ENCODE measurements at places on chromosomes 5 and 9.

GRCh38 chr5:30725073-30725472 lies 468.4 kb upstream of the CDH6 start:
- no peaks in the 10 kb centered on the region for H3K27me3 ChIP-seq
- no peaks in the 10 kb centered on the region for H3K4me1 ChIP-seq
- no peak for DNase-seq
- no peak overlapping the region for H3K4me3 ChIP-seq

GRCh38 chr9:3962971-3963642 lies 336.8 kb downstream of the GLIS3 start:
- H3K27ac ChIP-seq = no peak overlapping the region
- DNase-seq = no peak
- no peak overlapping the region for H3K4me3 ChIP-seq
- no peaks in the 10 kb centered on the region for H3K36me3 ChIP-seq
- H3K27me3 ChIP-seq = no peaks in the 10 kb centered on the region

DNA sequence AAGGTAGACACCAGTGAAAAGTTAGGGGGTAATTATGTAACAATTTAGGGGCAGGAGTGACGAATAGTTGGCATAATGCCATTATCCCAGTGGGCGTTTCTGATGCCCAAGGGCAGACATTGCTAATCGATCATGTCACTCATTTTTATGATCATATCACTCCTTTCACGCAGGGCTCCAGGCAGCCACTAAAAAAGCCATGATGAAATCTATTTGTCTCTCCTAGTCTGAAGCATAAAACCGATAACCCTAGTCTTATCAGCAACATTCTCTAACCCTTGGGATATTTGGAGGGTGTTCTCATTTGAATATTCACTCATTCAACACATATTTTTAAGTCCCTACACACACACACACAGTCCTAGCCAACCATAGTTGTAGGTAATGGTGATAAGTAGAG lies 114.9 kb downstream of the NMUR2 start:
- no peak overlapping the region for H3K4me3 ChIP-seq
- H3K36me3 ChIP-seq = no peaks in the 10 kb centered on the region
- no peak for DNase-seq
- no peaks in the 10 kb centered on the region for H3K4me1 ChIP-seq
- H3K27ac ChIP-seq = no peak overlapping the region
- no peaks in the 10 kb centered on the region for H3K27me3 ChIP-seq

DNA sequence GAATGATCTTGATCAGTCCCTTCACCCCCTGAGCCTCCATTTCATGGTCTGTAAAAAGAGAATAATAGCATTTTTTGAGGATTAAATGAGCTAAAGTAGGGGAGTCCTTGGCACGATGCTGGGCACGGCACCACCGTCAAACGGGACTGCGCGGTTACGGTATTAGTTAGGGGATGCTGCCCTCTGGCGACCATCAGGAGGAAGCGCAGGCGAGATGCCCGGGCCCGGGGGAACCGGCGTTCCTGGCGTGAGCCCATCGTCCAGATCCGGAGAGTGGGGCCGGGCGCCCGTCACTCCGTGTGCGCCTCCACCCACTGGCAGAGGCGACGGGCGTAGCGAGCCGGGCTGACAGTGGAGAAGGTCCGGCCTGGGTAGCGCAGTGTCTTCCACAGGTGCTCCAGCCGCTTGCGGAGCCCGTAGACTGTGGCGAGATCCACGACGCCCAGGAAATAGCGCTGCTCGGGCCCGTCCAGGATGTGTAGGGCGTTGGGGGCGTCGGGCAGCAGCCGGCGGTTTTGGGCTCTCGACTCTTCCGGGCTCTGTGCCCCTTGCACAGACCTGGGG lies 4.8 kb upstream of the ST6GALNAC4 start:
- peaks cover 41% of the 10 kb centered on the region for H3K4me1 ChIP-seq
- no peak overlapping the region for H3K27ac ChIP-seq
- peaks cover 13% of the 10 kb centered on the region for H3K27me3 ChIP-seq
- no peaks in the 10 kb centered on the region for H3K36me3 ChIP-seq

DNA sequence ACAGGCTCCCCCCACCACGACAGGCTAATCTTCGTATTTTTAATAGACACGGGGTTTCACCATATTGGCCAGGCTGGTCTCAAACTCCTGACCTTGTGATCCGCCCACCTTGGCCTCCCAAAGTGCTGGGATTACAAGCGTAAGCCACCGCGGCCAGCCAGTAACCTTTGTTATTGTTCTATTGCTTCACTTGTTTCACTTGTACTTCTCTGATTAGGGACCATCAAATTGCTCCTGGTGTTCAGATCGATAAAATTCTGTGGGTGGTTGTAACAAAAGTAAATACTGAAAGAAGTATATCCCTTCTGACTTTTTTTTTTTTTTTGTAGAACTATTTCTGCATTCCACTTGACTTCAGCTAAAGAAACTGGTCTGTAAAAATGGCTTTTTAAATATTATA lies 445.5 kb upstream of the CDH10 start:
- H3K36me3 ChIP-seq = no peaks in the 10 kb centered on the region
- H3K27ac ChIP-seq = no peak overlapping the region
- H3K4me3 ChIP-seq = no peak overlapping the region
- H3K27me3 ChIP-seq = no peaks in the 10 kb centered on the region
- H3K4me1 ChIP-seq = no peaks in the 10 kb centered on the region

DNA sequence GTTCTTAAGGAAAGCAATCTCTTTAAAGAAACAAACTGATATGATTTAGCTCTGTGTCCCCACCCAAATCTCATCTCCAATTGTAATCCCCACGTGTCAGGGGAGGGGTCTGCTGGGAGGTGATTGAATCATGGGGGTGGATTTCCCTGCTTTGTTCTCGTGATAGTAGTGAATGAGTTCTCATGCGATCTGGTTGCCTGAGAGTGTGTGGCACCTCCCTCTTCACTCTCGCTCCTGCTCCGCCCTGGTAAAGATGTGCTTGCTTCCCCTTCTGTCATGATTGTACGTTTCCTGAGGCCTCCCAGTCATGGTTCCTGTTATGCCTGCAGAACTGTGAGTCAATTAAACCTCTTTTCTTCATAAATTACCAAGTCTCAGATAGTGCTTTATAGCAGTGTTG lies 412.7 kb upstream of the SMC2 start:
- DNase-seq = no peak
- H3K36me3 ChIP-seq = no peaks in the 10 kb centered on the region
- no peaks in the 10 kb centered on the region for H3K4me1 ChIP-seq
- no peaks in the 10 kb centered on the region for H3K27me3 ChIP-seq
- no peak overlapping the region for H3K27ac ChIP-seq

DNA sequence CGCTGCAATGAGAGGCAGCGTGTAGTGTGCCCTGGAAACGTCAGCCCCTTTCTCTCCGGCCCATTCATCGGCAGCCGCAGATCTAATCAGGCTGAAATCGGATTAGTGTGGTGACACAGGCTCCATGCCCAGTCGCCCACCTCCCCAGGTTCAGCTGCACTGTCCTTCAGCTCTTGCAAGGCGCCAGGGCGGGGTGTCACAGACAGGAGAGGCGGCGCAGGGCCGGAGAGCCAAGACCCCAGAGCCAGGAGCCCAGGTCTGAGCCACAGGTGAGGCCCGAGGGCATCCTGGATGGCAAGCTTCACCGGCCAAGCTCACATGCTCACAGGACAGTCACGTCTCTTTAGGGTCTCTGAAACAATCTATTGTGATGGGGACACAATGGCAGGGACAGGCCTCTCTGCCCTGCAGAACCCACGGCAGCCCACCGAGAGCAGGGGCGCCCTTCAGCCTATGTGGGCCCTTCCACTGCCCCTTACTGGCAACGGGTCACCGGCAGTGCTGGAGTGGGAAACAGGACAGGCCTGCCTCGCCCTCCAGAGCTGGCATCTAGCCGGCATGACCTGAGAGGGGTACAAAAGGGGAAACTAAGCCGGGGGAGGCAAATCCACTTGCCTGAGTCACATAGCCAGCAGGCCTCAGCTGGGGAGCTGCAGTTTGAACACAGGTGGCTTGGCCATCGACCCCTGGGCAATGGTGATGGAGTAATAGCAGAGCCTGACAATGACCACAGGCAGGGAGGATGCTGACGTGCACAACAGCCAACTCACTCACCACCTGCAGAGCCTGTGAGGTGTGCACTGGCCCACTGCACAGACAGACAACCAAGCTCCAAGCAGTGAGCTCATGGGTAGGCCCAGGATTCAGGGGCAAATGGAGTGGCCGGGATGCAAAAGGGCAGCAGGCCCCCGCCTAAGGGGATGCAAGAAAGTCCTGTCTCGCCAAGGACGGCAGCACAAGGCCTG lies 48.1 kb downstream of the VAV2 start:
- H3K36me3 ChIP-seq = peaks cover 27% of the 10 kb centered on the region
- DNase-seq = no peak
- no peak overlapping the region for H3K4me3 ChIP-seq
- no peak overlapping the region for H3K27ac ChIP-seq

DNA sequence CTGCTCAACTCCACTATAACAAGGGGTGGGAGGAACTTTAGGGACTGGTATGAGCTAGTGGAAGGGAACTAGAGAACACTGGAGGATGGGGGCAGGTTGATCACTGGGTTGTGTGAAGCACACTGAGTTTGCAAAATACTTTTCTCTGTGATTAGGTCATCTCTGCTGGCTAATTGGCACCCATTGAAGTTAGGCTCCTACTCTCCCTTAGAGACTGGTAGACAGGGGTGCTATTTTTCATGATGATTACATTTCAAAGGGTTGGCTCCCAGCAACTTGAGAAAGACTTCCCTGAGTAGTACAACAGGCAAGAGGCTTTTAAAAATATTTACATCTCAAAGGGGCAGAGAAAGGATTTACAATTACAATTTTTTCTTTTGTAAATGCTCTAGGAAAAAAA lies 50.4 kb upstream of the MTAP start:
- no peaks in the 10 kb centered on the region for H3K36me3 ChIP-seq
- DNase-seq = no peak
- H3K27me3 ChIP-seq = no peaks in the 10 kb centered on the region
- H3K4me1 ChIP-seq = no peaks in the 10 kb centered on the region
- H3K4me3 ChIP-seq = no peak overlapping the region
- H3K27ac ChIP-seq = no peak overlapping the region

DNA sequence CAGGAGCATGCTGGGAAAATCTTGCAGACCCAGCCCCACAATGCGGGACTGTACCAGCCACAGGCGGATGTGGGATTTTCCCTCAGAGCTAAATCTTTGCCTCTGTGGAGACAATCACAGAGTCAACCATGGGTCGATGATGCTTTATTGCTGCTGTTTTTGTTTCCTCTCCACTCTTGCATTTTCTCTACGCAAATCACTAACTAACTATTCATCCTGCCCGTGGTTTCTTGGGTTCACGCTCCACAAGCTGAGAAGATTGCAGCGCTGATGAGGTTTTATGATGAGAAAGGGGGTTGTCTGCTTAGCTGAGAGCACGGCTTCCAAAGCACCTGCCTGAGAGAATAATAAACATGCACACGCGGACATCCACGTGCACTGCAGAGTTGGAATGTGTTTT lies 500.2 kb upstream of the ADAMTS16 start:
- DNase-seq = no peak
- no peaks in the 10 kb centered on the region for H3K36me3 ChIP-seq
- no peaks in the 10 kb centered on the region for H3K27me3 ChIP-seq

- H3K27ac ChIP-seq = no peak overlapping the region
- no peaks in the 10 kb centered on the region for H3K4me1 ChIP-seq
- DNase-seq = no peak
- H3K36me3 ChIP-seq = no peaks in the 10 kb centered on the region
- no peak overlapping the region for H3K4me3 ChIP-seq
These were observed 219.0 kb downstream of the CWC27 start for GRCh38 chr5:64987768-64988167.

GRCh38 chr5:66821688-66822429 lies 225.7 kb downstream of the MAST4 start:
- H3K27me3 ChIP-seq = no peaks in the 10 kb centered on the region
- H3K4me1 ChIP-seq = no peaks in the 10 kb centered on the region
- no peak overlapping the region for H3K4me3 ChIP-seq
- no peak for DNase-seq
- H3K27ac ChIP-seq = no peak overlapping the region
- no peaks in the 10 kb centered on the region for H3K36me3 ChIP-seq

- no peak for DNase-seq
- no peaks in the 10 kb centered on the region for H3K4me1 ChIP-seq
- no peak overlapping the region for H3K4me3 ChIP-seq
- no peaks in the 10 kb centered on the region for H3K36me3 ChIP-seq
- H3K27ac ChIP-seq = no peak overlapping the region
These were observed 849.2 kb downstream of the TAF11L14 start for GRCh38 chr5:18483451-18483850.

DNA sequence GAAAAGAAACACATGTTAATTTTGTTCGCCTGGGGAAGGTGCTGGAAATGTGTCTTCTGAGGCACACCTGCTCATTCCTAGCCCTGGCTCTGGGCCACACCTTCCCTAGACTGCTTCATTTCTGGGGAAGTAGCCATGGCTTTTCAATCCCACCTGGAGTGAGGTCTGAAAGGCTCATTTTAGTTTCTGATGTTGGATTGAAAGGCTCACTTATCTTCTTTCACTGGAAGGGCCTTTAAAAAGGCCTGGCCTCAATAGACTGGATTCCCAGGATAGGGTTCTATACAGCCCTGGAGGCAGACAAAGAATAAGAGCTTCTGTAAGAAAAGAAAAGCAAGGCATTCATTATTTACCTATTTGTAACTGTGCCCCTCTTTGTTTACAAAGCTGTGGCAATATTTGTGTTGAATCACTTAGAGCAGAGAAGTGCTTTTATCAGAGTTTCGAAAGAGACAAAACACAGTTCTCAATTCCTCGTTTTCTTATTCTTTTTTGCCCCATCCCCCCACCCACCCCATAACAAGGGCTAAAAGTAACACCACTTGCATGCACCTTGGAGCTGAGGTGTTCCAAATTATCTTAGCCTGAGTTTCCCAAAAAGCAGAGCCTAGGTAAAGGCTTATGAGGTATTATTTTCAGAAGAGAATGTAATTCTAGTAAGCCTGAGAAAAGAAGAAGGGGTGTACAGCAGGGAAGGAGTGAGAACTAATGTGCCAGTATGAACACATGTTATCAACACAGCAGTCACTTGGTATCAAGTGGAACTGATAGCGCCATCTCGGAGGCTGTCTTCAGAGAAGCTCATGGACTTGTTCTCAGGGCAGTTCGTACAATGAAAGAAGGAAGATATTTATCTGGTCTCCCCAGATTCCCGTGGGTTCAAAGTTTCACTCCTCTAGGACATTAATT lies 413.1 kb downstream of the KCTD16 start:
- DNase-seq = no peak
- H3K36me3 ChIP-seq = no peaks in the 10 kb centered on the region
- no peak overlapping the region for H3K4me3 ChIP-seq
- H3K4me1 ChIP-seq = no peaks in the 10 kb centered on the region
- H3K27me3 ChIP-seq = no peaks in the 10 kb centered on the region

- no peak overlapping the region for H3K4me3 ChIP-seq
- no peak overlapping the region for H3K27ac ChIP-seq
- H3K27me3 ChIP-seq = no peaks in the 10 kb centered on the region
- peaks cover 34% of the 10 kb centered on the region for H3K4me1 ChIP-seq
These were observed 249.1 kb downstream of the ENC1 start for GRCh38 chr5:74391410-74391809.

GRCh38 chr9:134231330-134231745 lies 67.0 kb upstream of the RNU6ATAC start:
- H3K4me1 ChIP-seq = peaks cover 30% of the 10 kb centered on the region
- no peak for DNase-seq
- no peaks in the 10 kb centered on the region for H3K36me3 ChIP-seq

GRCh38 chr5:38579105-38579504 lies 22.7 kb upstream of the LIFR start:
- no peak for DNase-seq
- H3K4me1 ChIP-seq = no peaks in the 10 kb centered on the region
- H3K4me3 ChIP-seq = no peak overlapping the region
- no peaks in the 10 kb centered on the region for H3K36me3 ChIP-seq
- peaks cover 5% of the 10 kb centered on the region for H3K27me3 ChIP-seq

- no peak overlapping the region for H3K27ac ChIP-seq
- H3K4me1 ChIP-seq = no peaks in the 10 kb centered on the region
- H3K4me3 ChIP-seq = no peak overlapping the region
- DNase-seq = peak; percentile 1
- no peaks in the 10 kb centered on the region for H3K27me3 ChIP-seq
- H3K36me3 ChIP-seq = no peaks in the 10 kb centered on the region
These were observed 474.9 kb upstream of the CDH10 start for GRCh38 chr5:25119650-25120049.

All from HepG2 (cell line).